GM23248 (cell line): ENCODE measurements at places on chromosomes 12 and 14. TPM values are rescaled to one million over a fixed set of nuclear protein-coding genes. Genes with fewer than 3 reads are reported as not detected.

The ESR2 gene
- total RNA-seq = not detected in 2 replicates

GRCh38 chr14:79294499-79294898 lies 916.8 kb downstream of the DIO2 start:
- H3K36me3 ChIP-seq = no peaks in the 10 kb centered on the region
- H3K4me3 ChIP-seq = no peak overlapping the region
- no peak for DNase-seq
- H3K4me1 ChIP-seq = no peaks in the 10 kb centered on the region
- no peak overlapping the region for H3K27ac ChIP-seq

DNA sequence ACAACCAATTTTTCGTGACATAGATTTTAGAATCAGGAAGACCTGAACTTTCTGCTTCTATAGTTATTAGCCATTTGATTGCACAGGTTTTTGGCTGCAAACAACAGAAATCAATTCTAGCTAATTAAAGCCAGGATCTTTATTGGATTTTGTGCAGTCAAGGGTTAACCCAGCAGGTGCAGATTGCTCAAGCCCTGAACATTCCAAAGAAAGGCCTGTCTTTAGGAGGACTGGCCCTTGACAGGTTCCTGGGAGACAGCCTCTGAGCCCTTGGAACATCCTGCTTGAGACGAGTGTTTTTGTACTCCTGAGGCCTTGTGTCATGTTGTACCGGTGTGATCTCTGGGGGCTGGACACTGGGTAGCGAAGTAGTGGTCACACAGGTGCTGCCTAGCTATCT lies 174.6 kb downstream of the PTCSC3 start:
- no peak overlapping the region for H3K27ac ChIP-seq
- no peaks in the 10 kb centered on the region for H3K4me1 ChIP-seq
- H3K4me3 ChIP-seq = no peak overlapping the region
- no peaks in the 10 kb centered on the region for H3K36me3 ChIP-seq
- DNase-seq = no peak

DNA sequence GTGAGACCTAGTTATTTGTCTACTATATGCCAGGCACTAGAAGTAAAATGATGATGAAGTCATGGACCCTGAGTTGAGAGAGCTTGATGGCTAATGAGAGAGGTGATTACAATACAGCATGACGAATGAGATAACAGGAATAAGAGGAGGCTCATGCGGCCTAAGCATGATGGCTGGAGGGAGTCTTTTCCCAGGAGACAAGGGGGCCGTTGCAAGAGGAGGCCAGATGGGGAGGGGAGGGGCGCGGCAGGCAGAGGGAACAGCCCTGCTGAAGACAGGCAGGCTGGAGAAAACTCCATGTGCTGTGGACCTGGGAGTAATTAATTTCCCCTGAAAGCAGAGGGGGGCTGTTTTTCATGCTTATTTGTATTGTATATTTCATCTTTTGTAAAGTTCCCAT lies 144.7 kb upstream of the RFLNA start:
- H3K27ac ChIP-seq = no peak overlapping the region
- peaks cover 5% of the 10 kb centered on the region; the same call in 1 of the 2 replicates for H3K27me3 ChIP-seq
- H3K4me3 ChIP-seq = no peak overlapping the region
- no peaks in the 10 kb centered on the region for H3K36me3 ChIP-seq

GRCh38 chr12:8527250-8528130 lies 13.2 kb downstream of the CLEC4E start:
- H3K4me1 ChIP-seq = no peaks in the 10 kb centered on the region
- H3K27me3 ChIP-seq = 0 out of 2 replicates have a peak, but pooled peaks cover 9% of the 10 kb centered on the region

- no peak overlapping the region for H3K4me3 ChIP-seq
- H3K27me3 ChIP-seq = no peaks in the 10 kb centered on the region
- H3K4me1 ChIP-seq = peaks cover 24% of the 10 kb centered on the region
- DNase-seq = no peak
- no peak overlapping the region for H3K27ac ChIP-seq
Measured at GRCh38 chr12:46958053-46958452, 121.4 kb upstream of the PCED1B start.

GRCh38 chr14:26078561-26078960 lies 519.3 kb downstream of the NOVA1 start:
- DNase-seq = no peak
- no peaks in the 10 kb centered on the region for H3K4me1 ChIP-seq
- no peaks in the 10 kb centered on the region for H3K27me3 ChIP-seq
- H3K36me3 ChIP-seq = no peaks in the 10 kb centered on the region
- no peak overlapping the region for H3K4me3 ChIP-seq

- no peak overlapping the region for H3K27ac ChIP-seq
- peak overlapping the region; percentile 53 for H3K4me3 ChIP-seq
- H3K36me3 ChIP-seq = no peaks in the 10 kb centered on the region
- H3K4me1 ChIP-seq = no peaks in the 10 kb centered on the region
- H3K27me3 ChIP-seq = peaks cover 40% of the 10 kb centered on the region
Measured at GRCh38 chr12:57737467-57738460, 778 bp downstream of the AGAP2 start.
